ENCODE measurements at places on chromosomes 6 and 20.
A peak's percentile ranks its signal among the peaks of the same experiment; 100 is the strongest.

- peak; percentile 48 for ATAC-seq
These were observed 408.1 kb upstream of the MARCKS start for GRCh38 chr6:113449051-113449450.

DNA sequence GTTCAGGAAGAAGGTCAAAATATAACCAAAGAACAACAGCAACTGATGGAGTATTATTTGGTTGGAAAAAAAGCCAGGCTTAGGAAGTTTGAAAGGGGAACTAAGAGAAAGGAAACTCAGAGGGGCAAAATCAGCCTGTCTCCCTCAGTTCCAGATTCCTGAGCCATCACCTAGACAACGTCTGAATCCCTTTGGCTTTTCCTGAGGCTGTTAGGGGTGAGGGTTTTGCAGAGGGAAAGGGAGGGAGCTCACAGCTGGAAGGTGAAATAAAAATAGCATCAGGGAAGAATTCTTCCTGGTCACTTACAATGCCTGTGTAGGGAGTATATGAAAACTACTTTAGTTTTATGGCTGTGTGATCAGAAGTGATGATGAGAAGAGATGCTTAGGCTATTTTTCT lies 100.5 kb downstream of the SOBP start:
- no peak for ATAC-seq

GRCh38 chr6:90169374-90169773 lies 127.3 kb downstream of the BACH2 start:
- ATAC-seq, result peak; percentile 31

GRCh38 chr20:32485770-32486478 lies 99.2 kb downstream of the NOL4L start:
- ATAC-seq, result no peak

GRCh38 chr20:57412347-57413029 lies 21.3 kb downstream of the RBM38 start:
- ATAC-seq, result no peak

- peak; percentile 83 for ATAC-seq
These were observed 60.2 kb upstream of the RALY start for GRCh38 chr20:33933469-33933909.

Measured in SK-N-SH treated with all-trans-retinoic acid at 6 μM for 48 hours (cell line).